ENCODE measurements at places on chromosomes 2 and 18.
A peak's percentile ranks its signal among the peaks of the same experiment; 100 is the strongest.

GRCh38 chr2:70643715-70644114 lies 90.1 kb upstream of the TGFA start:
- DNase-seq = no peak

GRCh38 chr2:115484486-115484885 lies 1042.0 kb downstream of the DPP10 start:
- no peak for DNase-seq

- DNase-seq = no peak
Observed at GRCh38 chr18:13791181-13791580, 32.8 kb upstream of the MC5R start.

- DNase-seq = no peak
Observed at GRCh38 chr2:42726680-42727079, 37.3 kb downstream of the OXER1 start.

DNA sequence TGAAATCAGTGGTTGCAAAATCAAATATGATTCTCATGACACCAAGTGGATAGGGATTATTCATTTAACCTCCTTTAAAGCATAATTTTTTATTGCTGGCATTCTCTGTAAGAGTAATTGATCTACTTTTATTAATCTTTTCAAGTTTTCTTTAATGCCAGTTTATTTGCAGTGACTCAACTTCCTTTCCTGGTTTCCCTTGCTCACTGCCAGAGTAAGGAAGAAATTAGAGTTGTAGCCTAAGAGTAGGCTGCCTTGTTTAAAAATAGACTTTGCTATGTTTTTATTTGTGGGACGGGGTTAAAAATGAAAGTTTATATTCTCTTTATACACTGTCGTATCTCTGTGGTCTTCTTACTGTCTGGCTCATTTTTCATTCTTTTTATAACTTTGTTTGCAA lies 148.6 kb downstream of the WDR7 start:
- no peak for DNase-seq

- peak; percentile 41 for DNase-seq
Observed at GRCh38 chr2:219552382-219553167, 8.7 kb downstream of the TMEM198 start.

DNA sequence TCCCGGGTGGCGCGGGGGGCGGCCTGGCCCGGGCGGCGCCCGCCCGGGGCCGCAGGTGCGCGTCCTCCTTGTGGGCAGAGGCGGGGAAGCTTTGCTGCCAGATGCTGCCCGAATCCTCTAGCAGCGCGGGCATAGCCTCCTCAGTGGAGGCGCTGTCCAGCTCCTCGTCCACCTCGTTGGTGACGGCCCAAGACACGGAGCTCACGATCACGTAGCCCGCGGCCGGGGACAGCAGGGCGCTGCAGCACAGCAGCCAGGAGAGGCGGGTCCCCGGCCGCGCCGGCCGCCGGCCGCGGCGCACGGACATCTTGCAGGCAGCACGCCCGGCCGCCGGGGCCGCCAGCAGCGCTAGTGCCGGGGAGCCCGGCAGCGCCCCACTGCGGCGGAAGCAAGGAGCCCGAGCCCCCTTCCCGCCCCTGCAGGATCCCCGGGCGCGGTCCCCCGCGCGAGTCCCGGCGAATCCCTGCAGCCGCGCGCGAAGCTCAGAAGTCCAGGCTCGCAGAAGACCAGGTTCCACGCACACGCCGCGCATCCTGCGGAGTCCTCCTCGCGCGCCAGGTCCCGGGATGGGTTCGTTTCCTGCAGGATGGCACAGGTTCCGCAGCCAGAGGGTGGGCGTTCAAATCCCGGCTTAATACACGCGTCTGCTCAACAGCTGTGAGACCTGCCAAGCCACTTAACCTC lies at the start of gene CREG2:
Gene CREG2, minus strand, starts transcription at position 353 of the 684 bp plus-strand sequence. Its CDS starts 46 bp downstream, at position 307.
- peak; percentile 30 for DNase-seq

GRCh38 chr2:239136762-239137161 lies 264.1 kb downstream of the HDAC4 start:
- DNase-seq = no peak

DNA sequence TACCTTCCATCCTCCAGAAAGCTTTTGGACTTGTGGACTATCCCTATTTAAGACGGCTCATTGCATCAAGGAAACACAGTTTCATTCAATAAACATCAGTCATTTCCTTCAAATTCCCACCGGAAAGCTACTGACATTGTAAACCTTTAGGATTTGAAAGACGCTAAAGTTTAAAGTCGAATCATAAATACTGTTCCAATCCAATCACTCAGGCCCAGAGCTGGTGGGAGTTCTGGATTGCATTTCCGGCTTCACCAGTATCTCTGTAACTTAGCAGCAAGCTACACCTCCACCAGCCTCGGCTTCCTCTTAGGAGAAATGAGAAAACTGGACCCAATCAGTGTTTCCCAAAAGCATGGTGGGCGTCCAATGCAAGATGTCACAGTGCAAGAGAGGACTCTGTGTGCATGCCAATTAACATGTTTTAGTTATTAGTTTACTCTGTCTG lies 1.6 kb downstream of the WDFY1 start:
- no peak for DNase-seq

DNA sequence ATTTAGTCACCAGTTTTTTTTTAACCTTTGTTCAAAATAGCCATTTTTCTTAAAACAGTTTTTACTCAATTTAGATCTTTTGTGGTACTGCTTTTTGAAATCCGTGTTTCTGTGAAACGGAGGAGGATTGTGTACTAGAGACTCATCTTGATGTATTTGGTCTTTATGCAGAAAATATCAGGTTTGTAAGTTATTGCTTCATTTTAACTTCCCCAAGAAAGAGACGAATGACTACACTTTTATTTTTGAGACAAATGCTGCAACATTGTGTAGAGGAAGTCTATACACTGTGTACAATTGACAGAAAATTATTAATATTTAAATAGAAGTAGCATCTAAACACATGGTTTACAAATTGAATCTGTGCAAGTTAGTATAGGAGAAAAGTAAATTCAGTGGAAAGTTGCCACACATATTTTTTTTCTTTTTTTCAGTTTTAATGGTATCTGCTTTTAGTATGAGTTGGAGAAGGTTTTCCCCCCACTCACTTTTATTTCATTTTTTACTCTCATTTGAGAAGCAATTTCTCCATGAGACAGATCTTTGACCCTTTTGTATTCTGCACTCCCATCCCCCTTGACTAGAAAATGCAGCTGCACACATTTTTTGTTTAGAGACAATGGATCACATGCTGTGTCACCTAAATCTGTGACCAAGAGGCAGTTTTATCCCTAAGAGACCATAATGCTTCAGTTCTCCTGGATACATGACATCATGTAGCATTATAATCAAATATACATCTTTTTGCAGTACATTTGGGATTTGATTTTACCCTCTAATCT lies 200.8 kb upstream of the STON1 start:
- DNase-seq = no peak

DNA sequence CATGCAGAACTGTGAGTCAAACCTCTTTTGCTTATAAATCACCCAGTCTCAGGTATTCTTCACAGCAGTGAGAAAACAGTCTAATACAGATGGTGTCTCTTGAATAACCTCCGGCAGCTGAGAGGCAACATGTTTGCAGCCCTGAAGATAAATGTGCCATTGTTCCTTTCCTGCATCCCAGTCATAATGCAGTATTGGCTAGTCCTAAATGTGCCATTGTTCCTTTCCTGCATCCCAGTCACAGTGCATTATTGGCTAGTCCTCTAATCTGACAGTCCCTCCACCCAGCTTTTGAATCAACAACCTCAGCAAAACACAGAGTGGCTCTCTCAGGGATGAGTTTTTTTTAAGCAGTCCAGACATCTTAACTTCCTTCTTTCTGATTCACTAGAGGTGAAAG lies 550.7 kb downstream of the RIT2 start:
- DNase-seq = no peak

GRCh38 chr2:103172821-103173220 lies 411.0 kb downstream of the TMEM182 start:
- DNase-seq = no peak

DNA sequence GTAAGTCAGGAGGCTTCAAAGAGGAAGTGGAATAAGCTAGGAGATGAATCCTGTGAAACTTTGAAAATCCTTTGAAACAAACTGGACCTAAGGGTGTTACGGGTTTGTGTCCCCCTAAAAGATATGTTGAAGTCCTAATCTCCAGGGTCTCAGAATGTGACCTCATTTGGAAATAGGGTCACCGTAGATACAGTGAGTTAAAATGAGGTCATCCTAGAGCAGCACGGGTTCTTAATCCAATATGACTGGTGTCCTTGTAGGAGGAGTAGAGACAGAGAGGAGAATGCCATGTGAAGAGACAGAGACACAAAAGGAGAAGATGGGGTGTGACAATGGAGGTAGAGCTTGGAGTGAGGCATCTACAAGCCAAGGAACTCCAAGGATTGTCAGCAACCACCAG lies 26.9 kb upstream of the NEB start:
- DNase-seq = no peak

- no peak for DNase-seq
Observed at GRCh38 chr2:102021779-102022178, 30.0 kb downstream of the IL1R2 start.

GRCh38 chr18:29439398-29439797 lies 1262.5 kb upstream of the CDH2 start:
- no peak for DNase-seq

GRCh38 chr2:238486123-238486848 lies 59.6 kb downstream of the ASB1 start:
- no peak for DNase-seq

- no peak for DNase-seq
Observed at GRCh38 chr2:26916128-26916692, 54.2 kb upstream of the MAPRE3 start.

- no peak for DNase-seq
Observed at GRCh38 chr2:142883526-142883925, 6.1 kb downstream of the KYNU start.

DNA sequence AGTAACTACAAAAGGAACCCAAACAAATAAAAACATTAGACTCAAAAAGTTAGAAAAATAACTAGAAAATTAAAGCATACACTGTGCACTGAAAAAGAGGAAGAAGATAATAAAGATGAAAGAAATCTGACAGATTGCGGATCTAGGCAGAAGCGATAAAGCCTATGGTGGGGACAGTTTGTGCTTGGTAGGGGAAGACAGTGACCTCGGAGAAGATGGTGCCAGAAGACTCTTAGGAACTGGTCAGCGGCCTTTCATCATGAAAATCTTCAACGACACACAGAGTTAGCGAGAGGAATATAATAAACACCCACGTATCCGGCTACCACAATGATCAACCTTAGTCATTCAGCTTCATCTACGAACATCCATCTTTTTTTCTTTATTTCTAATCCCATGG lies 180.5 kb downstream of the HDAC4 start:
- no peak for DNase-seq

- no peak for DNase-seq
Observed at GRCh38 chr18:37501136-37501535, 64.5 kb downstream of the CELF4 start.

Measured in activated CD8-positive, alpha-beta memory T cell treated with anti-CD3 and anti-CD28 coated beads for 1 hour (primary cell).